Uterus (tissue), 4 donors: ENCODE measurements at places on chromosomes 6 and 20.

- no peak for DNase-seq
These were observed 101.0 kb upstream of the HDGFL1 start for GRCh38 chr6:22468256-22468965.

DNA sequence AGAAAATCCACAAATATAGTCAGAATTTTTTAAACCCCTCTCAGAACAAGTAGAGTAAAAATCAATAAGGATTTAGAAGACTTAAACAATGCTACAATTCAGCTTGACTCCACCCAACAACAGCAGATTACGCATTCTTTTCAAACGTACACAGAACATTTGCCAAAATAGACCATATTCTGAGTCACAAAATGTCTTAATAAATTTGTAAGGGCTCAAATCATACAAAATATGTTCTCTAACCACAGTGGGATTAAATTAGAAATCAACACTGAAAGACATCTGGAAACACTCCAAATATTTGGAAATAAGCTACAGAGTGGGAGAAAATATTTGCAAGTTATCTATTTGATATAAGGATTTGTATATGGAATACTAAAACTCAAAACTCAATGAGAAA, 164.2 kb upstream of the AKAP12 start:
- no peak for DNase-seq

DNA sequence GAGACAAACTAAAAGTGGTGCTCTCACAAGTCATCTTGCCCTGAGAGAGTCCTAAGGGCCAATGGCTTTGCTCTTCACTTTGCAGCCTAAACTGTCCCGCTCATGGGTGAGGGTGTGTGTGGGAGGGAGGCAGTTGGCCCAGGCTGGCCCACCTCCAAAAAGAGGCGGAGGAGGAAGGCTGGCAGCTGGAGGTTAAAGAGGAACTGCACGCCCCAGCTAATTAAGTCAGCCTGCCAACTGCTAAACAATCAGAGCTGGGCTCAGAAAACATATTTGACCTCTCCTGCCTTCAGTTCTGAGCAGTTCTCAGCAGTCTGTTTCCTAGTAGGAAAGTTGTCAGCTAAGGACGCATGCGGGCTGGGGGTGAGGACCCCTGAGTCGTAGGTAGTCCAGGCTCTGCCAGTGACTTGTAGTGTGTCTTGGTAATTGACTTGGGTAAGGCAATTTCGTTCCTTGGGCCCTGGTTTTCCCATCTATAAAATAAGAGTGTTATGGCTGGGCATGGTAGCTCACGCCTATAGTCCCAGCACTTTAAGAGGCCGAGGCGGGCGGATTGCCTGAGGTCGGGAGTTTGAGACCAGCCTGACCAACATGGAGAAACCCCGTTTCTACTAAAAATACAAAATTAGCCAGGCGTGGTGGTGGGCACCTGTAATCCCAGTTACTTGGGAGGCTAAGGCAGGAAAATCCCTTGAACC, 17.0 kb downstream of the GSS start:
- peak; percentile 27 for DNase-seq

GRCh38 chr6:33924681-33925080, 120.9 kb upstream of the MLN start:
- DNase-seq, result no peak

GRCh38 chr20:48186915-48187314, 401.6 kb upstream of the SULF2 start:
- no peak for DNase-seq

DNA sequence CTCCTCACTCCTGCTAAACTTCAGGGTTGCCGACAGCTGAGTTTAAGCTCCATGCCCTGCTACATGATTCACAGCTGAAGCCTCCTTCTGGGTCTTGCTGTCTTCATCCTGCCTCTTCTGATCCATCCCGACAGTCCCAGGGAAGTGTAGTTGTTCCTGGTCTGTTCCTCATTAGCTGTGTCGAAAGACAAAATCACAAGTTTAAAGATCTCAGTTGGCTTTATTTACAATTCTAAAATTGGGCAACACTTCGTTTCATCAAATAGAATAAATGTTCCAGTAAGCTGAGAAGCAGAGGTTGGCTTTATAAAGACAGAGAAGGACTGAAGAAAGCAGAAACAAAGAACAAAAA, 4.1 kb upstream of the SLC2A10 start:
- peak; percentile 39 for DNase-seq

- DNase-seq, result no peak
These were observed 653.1 kb downstream of the TBC1D32 start for GRCh38 chr6:120681204-120681603.

- no peak for DNase-seq
These were observed 182.2 kb downstream of the SLC16A10 start for GRCh38 chr6:111269401-111269970.

DNA sequence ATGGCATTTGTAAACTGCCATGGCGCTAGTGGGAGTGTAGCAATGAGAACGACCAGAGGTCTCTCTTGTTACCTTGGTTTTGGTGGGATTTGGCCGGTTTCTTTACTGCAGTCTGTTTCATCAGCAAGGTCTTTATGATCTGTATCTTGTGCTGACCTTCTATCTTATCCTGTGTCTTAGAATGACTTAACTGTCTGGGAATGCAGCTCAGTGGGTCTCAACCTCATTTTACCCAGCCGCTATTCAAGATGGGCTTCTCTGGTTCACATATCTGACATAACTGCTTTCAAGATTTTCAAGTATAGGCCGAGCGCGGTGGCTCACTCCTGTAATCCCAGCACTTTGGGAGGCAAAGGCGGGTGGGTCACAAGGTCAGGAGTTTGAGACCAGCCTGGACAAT, 1.9 kb upstream of the SFT2D1 start:
- no peak for DNase-seq

- DNase-seq, result no peak
These were observed 132.5 kb downstream of the ZFAND3 start for GRCh38 chr6:37952027-37952426.

- no peak for DNase-seq
These were observed 12.9 kb upstream of the GMNN start for GRCh38 chr6:24761851-24762250.

- DNase-seq, result no peak
These were observed 136.3 kb downstream of the PREX1 start for GRCh38 chr20:48691523-48691922.

DNA sequence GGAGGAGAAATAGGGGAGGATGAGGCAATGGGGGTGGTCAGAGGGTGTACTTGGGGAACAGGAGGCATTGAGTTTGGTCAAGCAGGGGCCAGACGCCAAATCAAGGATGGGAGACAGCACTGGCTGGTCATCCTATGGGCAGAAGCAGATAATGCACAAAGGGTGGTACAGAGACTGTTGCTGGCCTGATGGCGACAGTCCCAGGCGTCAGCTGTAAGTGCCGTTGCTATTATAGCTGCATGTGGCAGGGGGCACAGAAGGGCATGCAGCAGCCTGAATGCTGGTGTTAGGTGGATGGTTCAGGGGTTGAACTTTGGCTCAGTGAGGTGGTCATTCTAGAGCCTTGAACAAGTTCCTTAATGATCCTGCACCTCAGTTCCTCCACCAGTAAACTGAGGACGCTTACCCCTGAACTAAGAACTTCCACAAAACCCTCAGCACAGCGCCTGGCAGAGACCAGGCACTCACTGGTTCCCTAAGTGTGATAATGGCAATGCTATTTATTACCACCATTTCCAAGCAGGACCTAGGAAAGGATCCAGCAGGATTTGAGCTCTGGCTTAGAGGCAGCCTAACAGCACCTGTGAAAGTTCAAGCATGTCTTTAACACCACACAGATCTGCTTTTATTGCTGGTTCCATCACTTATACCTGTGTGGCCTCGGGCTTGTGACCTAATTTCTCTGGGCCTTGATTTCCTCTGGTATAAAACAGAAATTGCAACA, 162.7 kb downstream of the INSM1 start:
- DNase-seq, result no peak

GRCh38 chr6:167846997-167847606, 20.4 kb downstream of the AFDN start:
- DNase-seq, result no peak

GRCh38 chr6:84707171-84707570, 57.2 kb downstream of the TBX18 start:
- DNase-seq, result no peak

DNA sequence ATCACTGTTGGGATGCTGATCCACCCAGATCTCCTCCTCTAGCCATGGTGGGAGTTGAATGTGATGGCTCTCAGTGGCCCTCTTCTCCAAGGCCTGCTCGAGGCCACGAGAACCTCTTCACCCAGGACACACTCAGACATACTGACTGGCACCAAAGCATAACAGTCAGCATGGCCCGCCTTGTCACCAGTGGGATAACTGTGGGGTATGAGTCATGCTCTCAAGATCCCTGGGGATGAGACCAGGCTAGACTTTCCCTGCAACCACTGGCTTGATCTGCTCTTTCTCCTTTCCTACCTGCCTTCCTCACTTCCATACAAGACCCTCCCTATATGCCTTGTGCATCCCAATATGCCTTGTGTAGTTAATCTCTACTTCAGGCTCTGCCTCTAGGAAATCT, 66.8 kb downstream of the RIN2 start:
- no peak for DNase-seq

DNA sequence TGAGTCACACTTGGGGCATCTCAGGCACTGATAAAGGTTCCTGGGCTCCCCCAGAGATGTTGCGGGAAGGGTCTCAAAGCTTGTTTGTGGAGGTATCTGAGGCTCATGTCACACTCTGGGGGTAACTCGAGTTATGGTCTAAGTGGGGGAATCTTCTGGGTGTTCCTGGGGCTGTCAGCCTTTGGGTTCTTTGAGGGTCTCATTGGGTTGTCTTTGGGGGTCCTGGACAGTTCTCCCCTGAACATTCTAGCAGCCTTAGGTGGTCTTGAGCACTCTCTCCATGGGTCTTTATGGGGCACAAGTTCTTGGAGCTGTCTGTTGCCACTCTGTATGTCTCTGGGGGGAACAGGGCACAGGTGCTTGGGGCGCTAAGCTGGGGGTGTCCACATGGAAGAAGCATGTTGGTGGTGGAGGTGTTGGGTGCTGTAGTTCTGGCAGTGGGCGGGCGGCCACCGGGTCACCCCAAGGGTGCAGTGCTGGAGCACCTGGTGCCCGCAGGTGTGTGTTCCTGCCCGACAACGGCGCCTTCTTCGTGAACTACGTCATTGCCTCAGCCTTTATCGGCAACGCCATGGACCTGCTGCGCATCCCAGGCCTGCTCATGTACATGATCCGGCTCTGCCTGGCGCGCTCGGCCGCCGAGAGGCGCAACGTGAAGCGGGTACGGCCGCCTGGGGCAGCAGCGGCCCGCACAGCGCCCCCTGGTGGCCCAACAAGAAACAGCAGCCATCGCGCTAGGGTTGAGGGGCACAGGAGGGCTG, 7.1 kb upstream of the CAPN11 start:
- peak; percentile 70 for DNase-seq
